Ovary (tissue), 10 donors: ENCODE measurements at places on chromosomes 5 and 9. TPM values are rescaled to one million over a fixed set of nuclear protein-coding genes. Genes with fewer than 3 reads are reported as not detected.

DNA sequence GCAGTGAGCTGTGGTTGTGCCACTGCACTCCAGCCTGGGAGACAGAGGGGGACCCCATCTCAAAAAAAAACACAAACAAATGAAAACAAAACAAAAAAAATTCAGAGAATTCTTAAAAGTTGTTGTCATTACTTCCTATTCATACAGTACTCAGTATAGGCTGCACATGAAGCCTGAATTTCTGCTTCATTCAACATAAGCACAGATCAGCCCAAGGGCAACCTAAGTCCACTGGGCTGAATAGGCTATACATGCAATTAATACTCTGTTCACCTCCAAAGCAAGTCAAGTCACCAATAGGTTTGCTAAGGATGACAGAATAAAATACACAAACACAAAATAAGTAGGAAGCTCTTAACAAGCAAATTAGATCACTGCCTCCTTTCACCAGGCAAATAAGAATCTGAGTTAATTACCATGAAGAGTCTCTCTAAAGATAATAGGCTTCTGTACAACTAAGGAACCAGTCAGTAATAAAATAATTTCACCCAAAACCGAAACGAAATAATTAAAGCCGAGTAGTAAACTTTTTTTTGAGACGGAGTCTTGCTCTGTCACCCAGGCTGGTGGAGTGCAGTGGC is 18.7 kb downstream of the UBTD2 start:
- peaks cover 2% of the 10 kb centered on the region for H3K4me1 ChIP-seq
- DNase-seq, result no peak
- H3K27me3 ChIP-seq, result no peaks in the 10 kb centered on the region
- H3K4me3 ChIP-seq, result no peak overlapping the region
- no peak overlapping the region for H3K27ac ChIP-seq
- H3K36me3 ChIP-seq, result no peaks in the 10 kb centered on the region

Gene SH3TC2
- 0.18 TPM for total RNA-seq

Gene ATP10B
- 0.12 TPM for total RNA-seq

DNA sequence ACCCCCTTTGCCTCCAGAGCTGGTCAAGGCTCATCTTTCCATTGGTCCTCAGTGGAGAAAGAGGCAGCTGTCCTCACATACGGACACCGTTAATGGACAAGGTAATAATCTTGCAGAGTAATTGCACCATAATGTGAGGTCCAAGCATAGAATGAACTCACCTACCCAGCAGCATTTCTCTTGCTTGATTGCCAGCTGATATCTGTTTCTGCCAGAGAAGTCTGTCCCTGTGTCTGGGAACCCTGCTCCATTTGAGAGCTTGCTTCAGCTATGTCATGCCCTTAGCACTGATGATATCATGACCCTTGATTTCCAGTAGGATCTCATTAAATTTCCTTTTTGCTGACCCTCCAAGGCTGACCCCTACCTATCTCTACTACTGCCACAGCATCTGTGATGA is 154.6 kb downstream of the PIK3R1 start:
- no peaks in the 10 kb centered on the region for H3K27me3 ChIP-seq
- no peak overlapping the region for H3K4me3 ChIP-seq
- no peak overlapping the region for H3K27ac ChIP-seq
- no peaks in the 10 kb centered on the region for H3K36me3 ChIP-seq
- H3K4me1 ChIP-seq, result no peaks in the 10 kb centered on the region

DNA sequence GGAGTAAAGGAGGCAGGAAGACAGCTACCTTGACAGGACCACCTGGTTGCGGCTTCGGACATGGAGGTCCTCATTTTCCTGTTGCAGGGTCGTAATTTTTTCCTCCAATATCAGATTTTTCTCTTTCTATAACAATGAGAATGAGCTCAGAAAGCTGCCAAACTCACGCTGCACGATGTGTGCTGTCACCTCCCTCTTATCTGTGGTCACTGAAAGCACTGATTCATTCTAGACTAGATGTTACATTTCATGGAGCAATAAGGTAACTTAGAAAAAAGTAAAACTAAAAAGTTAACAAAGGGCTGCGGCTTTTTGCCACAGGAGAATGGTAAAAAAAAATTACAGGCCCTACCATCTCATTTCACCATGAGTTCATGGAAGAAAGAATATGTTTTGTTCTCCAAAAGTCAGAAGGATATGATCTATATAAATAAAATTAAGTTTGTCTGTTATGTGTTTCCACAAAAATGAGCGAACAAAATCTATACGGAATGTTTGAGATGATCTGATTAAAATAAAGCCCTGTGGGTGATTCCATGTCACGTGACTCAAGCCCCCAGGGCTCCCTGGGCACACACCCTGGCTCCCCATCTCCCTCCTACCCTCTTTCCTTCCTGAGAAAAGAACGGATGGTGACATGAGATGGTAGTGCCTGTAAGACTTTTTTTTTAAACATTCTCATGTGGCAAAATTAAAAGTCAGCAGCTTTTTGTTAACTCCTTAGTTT is 26.9 kb upstream of the ANXA6 start:
- H3K27me3 ChIP-seq, result no peaks in the 10 kb centered on the region
- no peak overlapping the region for H3K4me3 ChIP-seq
- no peak overlapping the region for H3K27ac ChIP-seq
- H3K4me1 ChIP-seq, result no peaks in the 10 kb centered on the region
- no peak for DNase-seq

- no peak overlapping the region for H3K27ac ChIP-seq
- H3K4me1 ChIP-seq, result no peaks in the 10 kb centered on the region
- H3K36me3 ChIP-seq, result no peaks in the 10 kb centered on the region
- H3K4me3 ChIP-seq, result no peak overlapping the region
- DNase-seq, result no peak
These were observed 30.3 kb upstream of the HMGCR start for GRCh38 chr5:75306746-75307145.
